ENCODE measurements at places on chromosomes 5 and 9.
A peak's percentile ranks its signal among the peaks of the same experiment; 100 is the strongest.

DNA sequence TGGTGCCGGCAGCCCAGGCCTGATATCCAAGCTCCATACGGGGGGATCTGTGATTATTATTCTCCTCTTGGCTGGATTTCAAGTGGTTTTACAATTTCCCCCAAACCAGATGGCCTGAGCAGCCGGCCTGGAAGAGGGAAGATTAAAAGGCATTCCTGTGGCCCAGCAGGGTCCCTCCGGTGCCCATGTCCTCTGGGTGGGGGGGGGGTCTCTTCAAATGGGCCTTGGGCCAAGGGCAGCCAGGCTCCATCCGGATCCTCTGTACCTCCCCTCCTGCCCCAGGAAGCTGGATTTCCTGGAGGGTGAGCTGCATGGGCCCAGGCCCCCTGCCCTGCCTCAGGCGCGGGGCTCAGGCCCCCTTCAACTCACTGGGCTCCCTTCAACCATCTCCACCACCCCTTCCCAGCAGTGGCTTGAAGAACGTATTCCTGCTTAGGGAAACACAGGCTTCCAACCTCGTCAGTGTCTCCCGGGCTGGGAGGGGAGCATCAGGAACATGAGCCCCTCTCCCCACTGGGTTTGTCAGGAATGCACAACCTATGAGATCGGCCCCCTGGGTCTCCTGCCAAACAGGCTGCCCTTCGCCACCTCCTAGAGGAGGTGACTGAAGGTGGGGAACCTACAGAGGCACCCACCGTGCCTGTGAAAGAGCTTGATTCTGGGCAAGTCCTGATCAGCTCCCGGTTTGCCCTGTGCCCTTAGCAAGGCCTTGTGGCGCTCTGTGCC lies 62.9 kb upstream of the ORM1 start:
- peak; percentile 66 for DNase-seq

DNA sequence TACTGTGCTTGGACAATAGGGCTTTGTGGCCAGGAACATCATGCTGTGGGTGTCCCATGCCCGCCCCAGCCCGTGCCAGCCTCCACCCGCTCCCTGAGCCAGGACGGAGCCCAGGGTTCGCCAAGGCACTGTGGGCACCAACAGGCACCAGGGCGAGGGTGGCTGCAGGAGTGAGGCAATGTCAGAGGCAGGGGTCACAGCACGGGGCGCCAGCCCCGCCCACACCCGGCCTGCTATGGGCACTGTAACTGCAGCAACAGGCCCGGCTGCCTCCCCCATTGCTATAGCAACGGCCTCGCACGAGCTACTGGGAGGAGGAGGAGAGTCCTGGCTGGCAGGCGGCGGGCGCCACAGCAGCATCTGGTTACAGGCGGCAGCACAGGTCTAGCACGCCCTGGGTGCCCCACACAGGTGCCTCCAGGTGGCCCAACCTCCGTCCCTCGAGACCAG lies 2.5 kb downstream of the ABCA2 start:
- DNase-seq, result peak; percentile 96

GRCh38 chr9:133666387-133666786 lies 30.2 kb downstream of the DBH start:
- DNase-seq, result no peak

DNA sequence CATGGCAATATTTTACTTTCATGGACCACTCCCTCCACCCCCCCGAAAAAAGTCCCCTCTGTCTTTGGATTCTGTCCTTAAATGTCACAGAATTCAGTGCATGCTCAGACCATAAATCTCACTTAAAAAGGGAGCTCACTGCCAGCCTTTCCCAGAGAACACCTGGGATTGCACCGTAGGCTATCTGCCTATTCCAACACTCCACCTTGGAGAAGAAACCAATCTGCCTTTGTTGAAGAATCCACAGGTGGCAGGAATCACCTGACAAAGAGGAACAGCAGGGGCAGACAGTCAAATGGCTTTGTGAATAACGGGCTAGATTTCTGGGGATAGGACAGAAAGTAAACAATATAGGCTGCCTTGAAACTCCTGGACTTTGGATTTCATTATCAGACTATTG lies 306.7 kb upstream of the BRINP1 start:
- peak; percentile 37 for DNase-seq

GRCh38 chr9:32345243-32345642 lies 39.2 kb upstream of the ACO1 start:
- no peak for DNase-seq

DNA sequence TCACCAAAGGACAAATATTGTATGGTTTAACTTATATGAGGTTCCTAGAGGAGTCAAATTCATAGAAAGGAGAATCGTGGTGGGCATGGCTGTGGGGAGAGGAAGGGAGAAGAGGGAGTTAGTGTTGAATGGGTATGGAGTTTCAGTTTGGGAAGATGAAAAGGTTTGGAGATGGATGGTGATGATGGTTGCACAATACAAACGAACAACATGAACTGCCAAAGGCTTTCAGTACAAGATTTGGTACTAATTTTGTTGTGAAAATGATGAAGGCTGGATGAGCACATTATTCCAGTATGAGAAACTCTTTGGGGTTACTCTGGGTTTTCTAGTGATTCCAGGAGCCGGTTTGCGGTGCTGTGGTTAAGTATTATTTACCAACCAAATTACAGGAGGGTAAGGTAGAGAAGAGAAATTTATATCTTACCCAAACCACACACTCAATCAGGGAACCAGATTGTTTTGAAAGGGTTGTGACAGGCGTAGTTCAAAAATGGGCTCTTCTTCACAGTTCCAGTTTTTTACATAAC lies 112.0 kb upstream of the TBC1D2 start:
- no peak for DNase-seq

- no peak for DNase-seq
Observed at GRCh38 chr5:145130996-145131395, 704.1 kb downstream of the PRELID2 start.

- DNase-seq, result no peak
Observed at GRCh38 chr9:79247021-79247420, 324.7 kb upstream of the TLE4 start.

DNA sequence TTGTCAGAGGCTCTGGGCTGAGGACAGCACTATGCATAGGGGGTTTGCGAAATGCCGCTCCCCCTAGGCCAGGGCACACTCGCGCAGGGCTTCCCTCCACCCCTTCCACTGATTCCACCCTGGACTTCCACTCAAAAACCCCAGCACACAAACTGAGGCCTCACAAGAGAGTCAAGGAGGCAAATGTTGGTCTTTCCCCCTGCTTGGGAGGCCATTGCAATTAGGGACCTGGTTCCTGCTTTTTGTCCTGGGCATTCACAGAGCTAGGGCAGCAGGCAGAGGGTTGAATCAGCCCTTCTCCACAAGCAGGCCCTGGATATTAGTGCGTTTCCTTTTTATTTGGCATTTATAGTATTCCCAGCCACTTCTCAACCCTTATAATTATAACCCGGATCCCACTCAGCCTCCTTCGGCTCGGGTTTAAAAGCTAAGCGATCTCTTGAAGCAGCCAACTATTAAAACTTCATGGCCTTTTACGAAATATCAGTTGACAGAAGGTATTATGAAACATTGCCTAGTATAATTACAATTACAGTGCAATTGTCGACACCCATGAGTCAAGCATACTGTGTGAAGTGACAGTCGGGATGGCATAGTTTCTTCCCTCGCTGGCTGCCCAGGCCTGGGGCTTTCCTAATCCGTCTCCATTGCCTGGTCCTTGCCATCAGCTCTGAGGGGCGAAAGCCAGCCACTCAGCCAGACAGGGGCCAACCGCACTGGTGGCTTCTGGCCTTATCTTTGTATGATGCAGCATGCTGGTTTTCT lies 285.5 kb upstream of the MAP3K1 start:
- DNase-seq, result no peak

All from NCI-H2171 (cell line).